Psoas muscle (tissue), 8 donors: ENCODE measurements at places on chromosomes 4 and X. TPM values are rescaled to one million over a fixed set of nuclear protein-coding genes. Genes with fewer than 3 reads are reported as not detected.

DMP1 gene
- total RNA-seq, result not detected

- no peaks in the 10 kb centered on the region for H3K27me3 ChIP-seq
- no peak overlapping the region for H3K27ac ChIP-seq
- H3K4me3 ChIP-seq, result no peak overlapping the region
These were observed 262.7 kb downstream of the RCHY1 start for GRCh38 chr4:75251547-75251946.

DNA sequence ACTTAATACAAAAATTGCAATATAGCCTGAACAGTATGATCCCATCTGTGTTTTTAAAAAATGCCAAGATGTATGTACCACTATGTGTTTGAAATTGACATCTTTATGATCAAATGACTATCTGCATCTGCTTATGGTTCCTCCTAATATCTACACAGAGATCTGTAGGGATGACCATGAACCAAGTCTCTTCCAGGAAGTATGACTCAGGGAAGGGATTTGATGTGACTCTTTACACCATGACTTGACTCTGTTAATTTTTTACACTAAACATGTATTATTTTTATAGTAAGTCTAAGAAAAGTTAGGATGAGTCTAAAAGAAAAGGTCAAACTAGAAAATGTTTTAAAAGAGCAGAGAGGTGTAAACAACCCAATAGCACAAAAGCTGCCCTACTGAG lies 164.0 kb downstream of the SH3KBP1 start:
- no peak overlapping the region for H3K27ac ChIP-seq
- DNase-seq, result no peak
- no peaks in the 10 kb centered on the region for H3K4me1 ChIP-seq
- H3K4me3 ChIP-seq, result no peak overlapping the region
- H3K36me3 ChIP-seq, result no peaks in the 10 kb centered on the region
- no peaks in the 10 kb centered on the region for H3K27me3 ChIP-seq

DNA sequence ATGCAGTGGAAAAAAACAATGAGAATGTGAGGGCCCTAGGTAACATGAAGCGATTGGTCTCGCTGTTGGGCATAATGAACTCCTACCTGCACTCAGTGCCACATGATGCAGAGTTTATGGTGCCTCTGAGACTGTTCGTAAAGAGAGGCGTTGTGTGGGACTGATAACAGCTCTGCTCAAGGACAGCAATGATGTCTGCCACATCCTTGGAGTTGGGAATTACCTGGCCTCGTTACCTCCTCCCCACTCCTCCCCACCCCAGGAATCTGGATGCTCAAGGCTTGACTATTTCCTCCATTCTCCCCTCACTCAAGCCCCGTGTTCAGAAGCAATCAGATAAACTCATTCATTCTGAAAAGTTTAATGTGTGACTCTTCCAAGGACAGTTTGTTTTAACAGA lies 148.0 kb upstream of the JADE1 start:
- no peaks in the 10 kb centered on the region for H3K27me3 ChIP-seq
- no peak overlapping the region for H3K4me3 ChIP-seq
- no peak overlapping the region for H3K27ac ChIP-seq
- no peak for DNase-seq
- H3K4me1 ChIP-seq, result peaks cover 4% of the 10 kb centered on the region

- peaks cover 8% of the 10 kb centered on the region for H3K36me3 ChIP-seq
- H3K4me1 ChIP-seq, result peaks cover 38% of the 10 kb centered on the region
- H3K4me3 ChIP-seq, result peak overlapping the region; percentile 88
- peak overlapping the region; percentile 91 for H3K27ac ChIP-seq
- H3K27me3 ChIP-seq, result no peaks in the 10 kb centered on the region
These were observed 541 bp downstream of the AIMP1 start for GRCh38 chr4:106316773-106317409.

- no peak overlapping the region for H3K27ac ChIP-seq
- H3K4me3 ChIP-seq, result no peak overlapping the region
- peaks cover 7% of the 10 kb centered on the region for H3K27me3 ChIP-seq
- no peaks in the 10 kb centered on the region for H3K36me3 ChIP-seq
These were observed 1022.4 kb upstream of the DIAPH2 start for GRCh38 chrX:95662200-95662599.

CDKL5 gene
- total RNA-seq, result 3.5 TPM

DNA sequence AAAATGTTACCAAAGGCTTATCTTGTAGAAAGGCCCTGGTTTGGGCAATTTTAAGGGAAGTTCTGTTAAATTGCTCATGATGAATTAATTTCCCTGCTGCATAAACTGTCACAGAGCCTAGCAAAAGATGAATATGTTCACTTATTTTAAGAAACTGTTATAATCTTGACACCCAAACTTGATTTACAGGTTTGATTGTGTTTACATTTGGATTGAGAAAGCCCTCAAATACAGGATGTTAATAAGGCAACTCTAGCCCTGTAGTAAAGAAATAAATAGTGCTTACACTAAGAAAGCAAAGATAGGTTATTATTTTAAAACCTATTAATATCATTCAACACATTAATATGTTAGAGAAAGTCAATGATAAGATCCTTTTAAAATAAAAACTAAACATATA lies 18.3 kb downstream of the GYG2 start:
- no peaks in the 10 kb centered on the region for H3K4me1 ChIP-seq
- H3K4me3 ChIP-seq, result no peak overlapping the region
- H3K27ac ChIP-seq, result no peak overlapping the region
- DNase-seq, result no peak
- H3K36me3 ChIP-seq, result no peaks in the 10 kb centered on the region

- H3K4me3 ChIP-seq, result no peak overlapping the region
- no peaks in the 10 kb centered on the region for H3K4me1 ChIP-seq
- H3K27ac ChIP-seq, result no peak overlapping the region
- H3K27me3 ChIP-seq, result no peaks in the 10 kb centered on the region
These were observed 58.0 kb downstream of the SLC2A9 start for GRCh38 chr4:9963328-9963727.

GRCh38 chrX:155333544-155334100 lies 792 bp downstream of the CLIC2 start:
- DNase-seq, result no peak
- H3K36me3 ChIP-seq, result no peaks in the 10 kb centered on the region

GRCh38 chrX:108053218-108053617 lies 8.4 kb downstream of the VSIG1 start:
- H3K36me3 ChIP-seq, result no peaks in the 10 kb centered on the region
- no peak overlapping the region for H3K4me3 ChIP-seq
- no peak for DNase-seq
- H3K27me3 ChIP-seq, result no peaks in the 10 kb centered on the region
- H3K4me1 ChIP-seq, result no peaks in the 10 kb centered on the region

DNA sequence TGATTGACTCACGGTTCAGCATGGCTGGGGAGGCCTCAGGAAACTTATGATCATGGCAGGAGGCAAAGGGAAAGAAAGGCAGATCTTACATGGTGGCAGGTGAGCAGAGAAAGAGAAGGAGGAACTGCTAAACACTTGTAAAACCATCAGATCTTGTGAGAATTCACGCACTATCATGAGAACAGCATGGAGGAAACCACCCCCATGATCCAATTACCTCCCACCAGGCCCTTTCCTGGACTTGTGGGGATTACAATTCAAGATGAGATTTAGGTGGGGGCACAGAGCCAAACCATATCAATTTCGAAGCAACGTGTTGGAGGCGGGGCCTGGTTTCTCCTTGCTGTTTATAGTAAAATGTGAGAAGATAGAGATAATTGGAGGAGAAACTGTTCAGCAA lies 167.4 kb downstream of the GABRB1 start:
- H3K27ac ChIP-seq, result no peak overlapping the region
- no peak for DNase-seq
- H3K4me3 ChIP-seq, result no peak overlapping the region
- H3K4me1 ChIP-seq, result no peaks in the 10 kb centered on the region
- no peaks in the 10 kb centered on the region for H3K36me3 ChIP-seq
